ENCODE measurements at places on chromosomes 6 and 20.

DNA sequence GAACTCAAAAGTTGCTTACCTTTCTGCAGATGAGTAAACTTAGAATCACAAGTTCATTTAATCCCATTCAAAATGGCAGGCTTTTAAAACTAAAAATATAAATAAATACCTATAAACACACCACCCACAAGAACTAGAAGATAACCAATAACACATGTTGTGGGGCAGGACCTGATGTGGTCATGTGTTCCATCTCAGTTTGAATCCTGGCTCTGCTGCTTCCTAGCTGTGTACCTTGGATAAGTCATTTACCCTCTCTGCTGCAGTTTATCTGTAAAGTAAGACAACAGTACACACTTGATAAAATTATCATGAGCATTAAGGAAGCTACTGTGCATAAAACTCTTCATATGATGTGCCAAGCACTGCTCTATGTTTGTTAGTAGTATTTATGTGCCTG lies 22.0 kb downstream of the TRIM27 start:
- no peak for DNase-seq

- DNase-seq = no peak
Measured at GRCh38 chr6:27667657-27668441, 194.9 kb upstream of the ZNF184 start.

DNA sequence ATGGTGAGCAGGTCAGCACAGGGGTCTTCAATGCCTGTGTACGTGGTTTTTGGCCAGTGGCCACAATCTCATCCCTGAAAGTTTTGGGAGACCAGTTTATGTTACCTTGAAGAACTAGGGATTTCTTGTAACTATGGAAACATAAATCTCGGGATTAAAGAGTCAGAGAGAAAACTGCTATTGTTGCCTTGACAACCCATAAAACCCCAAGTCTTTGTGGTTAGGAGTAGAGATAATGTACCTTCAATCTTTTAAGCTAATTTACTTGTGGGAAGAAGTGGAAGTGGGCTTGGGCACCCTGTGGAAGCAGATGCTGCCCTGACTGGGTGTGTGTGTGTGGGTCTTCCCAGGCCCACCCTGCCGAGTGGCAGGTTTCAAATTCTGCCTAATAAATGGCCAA lies 46.1 kb upstream of the ZNF831 start:
- no peak for DNase-seq

- DNase-seq = no peak
Measured at GRCh38 chr20:24743641-24744040, 205.4 kb upstream of the CST7 start.

DNA sequence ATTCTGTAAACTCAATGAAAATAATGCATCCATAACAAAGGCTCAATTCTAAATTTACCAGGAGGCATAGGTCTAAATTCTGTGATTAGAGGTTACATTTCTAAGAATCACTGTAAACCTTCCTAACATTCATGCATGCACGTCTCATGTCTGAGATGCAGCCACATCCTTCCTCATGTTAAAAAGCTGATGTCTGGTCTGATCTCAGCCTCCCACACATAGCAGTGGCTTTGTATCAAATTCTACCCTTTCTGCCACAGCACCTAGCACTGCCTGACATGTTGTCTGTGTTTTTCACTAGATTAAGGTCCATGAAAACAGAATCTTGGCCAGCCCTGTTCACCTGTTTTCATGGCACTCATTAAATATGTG lies 171.1 kb downstream of the WDR27 start:
- no peak for DNase-seq

DNA sequence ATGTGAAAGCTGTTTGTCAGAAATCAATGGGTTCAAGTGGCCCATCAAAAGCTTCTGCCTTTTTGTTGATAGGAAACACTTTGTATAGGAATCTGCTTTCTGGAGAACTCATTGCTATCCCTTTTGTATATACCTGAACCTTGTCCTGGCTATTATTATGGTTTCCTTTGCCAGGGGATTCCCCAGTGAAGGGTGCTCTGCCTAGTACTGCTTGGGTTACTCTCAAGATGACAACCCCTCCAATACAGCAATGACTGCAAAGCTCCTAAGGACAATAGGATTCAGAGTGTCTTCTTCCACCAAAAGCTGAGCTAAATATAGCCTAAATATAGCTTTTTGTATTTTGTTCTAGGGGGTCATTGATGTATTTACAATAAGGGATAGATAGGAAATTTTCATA lies 54.0 kb upstream of the PTPRK start:
- DNase-seq = no peak

GRCh38 chr6:69280858-69281257 lies 516.0 kb downstream of the LMBRD1 start:
- no peak for DNase-seq

- DNase-seq = no peak
Measured at GRCh38 chr20:60138256-60139220, 180.3 kb downstream of the CDH26 start.

DNA sequence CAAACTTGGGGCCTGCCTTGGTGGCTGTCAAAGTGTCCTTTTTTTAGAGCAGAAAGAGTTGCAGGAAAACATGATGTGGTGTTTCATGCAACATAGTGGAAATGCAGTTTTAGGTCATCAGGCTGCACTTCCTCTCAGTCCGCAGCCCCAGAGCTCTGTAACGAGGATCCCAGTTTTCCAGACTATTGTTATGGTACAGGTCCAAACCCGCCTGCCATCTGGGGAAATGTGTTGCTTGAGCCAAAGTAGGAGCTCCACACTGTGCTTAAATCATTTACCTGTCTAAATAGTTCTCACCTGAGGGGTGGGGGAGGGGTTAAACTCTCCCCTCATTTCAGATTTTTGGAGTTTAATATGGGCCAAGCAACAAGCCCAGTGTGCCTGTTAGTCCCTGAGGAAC lies 59.8 kb downstream of the GOPC start:
- no peak for DNase-seq
